ENCODE measurements at places on chromosomes 2 and 18. TPM values are rescaled to one million over a fixed set of nuclear protein-coding genes. Genes with fewer than 3 reads are reported as not detected.

The NXPH2 gene
- polyA plus RNA-seq = 13.0 TPM

The FAM237A gene
- not detected for polyA plus RNA-seq

The EPHA4 gene
- polyA plus RNA-seq = 8.7 TPM

The UGT1A4 gene
- polyA plus RNA-seq = not detected

- peak; percentile 78 for DNase-seq
Observed at GRCh38 chr2:151261231-151261976, at the start of gene RBM43. Gene RBM43, minus strand, starts transcription at chr2:151261863. Its CDS starts 136 bp downstream, at chr2:151261727.

- DNase-seq = no peak
Observed at GRCh38 chr18:69557282-69557681, 156.6 kb downstream of the DOK6 start.

- DNase-seq = no peak
Observed at GRCh38 chr2:197708331-197708730, 3.2 kb downstream of the MARS2 start.

- no peak for DNase-seq
Observed at GRCh38 chr2:50782543-50782942, 249.4 kb downstream of the NRXN1 start.

GRCh38 chr18:58235001-58235436 is 191.0 kb downstream of the NEDD4L start:
- DNase-seq = no peak

DNA sequence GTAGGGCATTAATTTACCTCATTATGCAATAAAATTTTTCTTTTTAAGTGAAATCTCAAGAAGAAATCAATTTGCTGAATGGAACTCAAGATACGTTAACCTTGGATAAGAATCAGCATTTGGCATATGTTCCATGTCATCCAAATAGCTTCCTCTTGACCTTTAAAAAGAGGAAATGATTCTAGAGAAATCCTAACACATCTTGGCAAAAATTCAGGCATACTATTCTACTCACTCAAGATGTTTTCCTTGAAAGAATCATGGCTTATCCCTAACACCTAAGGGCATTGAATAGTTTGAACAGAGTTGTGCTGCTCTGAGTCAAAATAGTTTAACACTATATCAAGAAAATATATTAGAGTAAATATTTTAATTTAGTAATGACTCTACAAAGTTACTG is 678.0 kb downstream of the EPHA4 start:
- DNase-seq = no peak

DNA sequence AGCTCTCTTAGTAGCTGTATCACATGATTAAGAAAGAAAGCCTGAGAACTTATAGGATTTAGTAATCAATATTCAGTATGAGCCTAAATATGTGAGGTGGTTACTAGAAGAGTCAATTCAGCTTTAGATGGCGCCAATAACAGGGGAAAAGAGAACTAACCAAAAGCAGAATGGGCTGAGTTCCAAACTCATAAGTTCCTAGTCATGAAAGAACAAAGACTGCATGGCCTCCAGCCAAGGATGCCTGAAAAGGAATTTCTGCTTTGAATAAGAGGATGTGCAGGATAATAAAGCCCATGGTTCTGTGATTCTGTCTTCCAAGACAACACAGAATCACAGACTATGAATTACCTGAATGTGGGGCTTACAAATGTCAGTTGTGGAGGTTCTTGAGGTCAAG is 196.5 kb downstream of the SATB2 start:
- no peak for DNase-seq

DNA sequence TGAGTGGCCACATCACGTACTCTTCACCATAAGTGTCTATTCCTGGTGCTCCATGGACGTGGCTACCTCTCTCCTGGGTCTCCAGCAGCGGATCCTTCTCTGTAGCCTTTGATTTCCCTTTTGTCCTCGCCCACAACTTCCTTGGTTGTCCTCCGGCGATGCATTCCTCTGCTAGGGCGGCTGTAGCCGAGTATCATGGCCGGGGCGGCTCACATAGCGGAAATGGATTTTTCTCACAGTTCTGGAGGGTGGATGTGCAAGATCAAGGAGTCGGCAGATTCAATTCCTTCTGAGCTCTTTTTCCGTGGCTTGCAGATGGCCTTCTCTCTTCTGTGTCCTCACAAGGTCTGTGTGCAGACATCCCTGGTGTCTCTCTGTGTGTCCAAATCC is 35.7 kb downstream of the ACKR3 start:
- DNase-seq = no peak

DNA sequence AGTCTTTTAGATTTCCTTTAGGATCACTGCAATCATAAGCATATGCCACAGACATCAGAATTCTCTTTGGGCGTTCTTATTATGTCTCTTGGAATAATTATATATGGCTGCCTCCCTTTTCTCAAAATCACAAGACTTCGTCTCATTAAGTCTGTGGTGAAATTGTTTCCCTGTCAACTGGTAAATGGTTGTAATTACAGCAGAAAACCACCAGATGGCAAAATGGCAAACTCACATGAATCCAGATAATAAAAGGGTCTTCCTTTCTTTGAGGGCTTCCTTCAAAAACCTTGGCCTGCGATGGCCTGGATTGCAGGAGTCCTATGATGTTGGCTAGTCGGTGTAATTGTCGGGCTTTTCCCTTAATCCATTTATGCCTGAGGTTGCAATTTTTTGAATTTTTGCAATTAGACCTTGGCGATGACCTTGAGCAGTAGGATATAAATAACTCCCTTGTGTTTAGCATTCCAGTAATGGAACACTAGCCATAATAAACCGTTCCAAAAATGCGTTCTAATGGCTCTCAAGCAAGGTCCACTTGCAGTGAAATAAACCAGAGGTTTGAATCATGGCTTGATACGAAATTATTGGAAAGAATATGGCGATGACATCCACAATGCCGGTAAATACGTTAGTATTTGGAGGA is 656.4 kb downstream of the MBD2 start:
- peak; percentile 8 for DNase-seq

DNA sequence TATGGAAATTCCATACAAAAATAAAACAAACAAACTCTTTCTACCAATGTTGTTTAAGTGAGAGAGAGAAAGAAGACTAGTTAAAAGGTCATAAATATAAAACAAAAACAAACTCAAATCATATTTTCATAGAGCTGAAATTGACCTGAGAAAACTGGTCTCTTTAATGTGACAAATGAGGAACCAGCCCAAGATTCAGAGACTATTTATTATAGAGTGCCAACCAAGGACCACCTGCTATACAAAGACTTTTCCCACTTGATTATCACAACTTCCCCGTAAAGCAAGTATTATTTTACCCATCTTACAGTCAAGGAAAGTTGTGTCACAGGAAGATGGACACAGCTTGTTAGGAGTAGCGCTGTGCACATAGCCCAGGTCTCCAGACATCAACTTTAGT is 13.3 kb downstream of the ANKRD44 start:
- no peak for DNase-seq

- DNase-seq = no peak
Observed at GRCh38 chr2:227701556-227701955, 16.3 kb downstream of the SLC19A3 start.

- no peak for DNase-seq
Observed at GRCh38 chr2:212669761-212670160, 131.2 kb upstream of the ERBB4 start.

GRCh38 chr2:159904127-159904958 is 106.3 kb upstream of the CD302 start:
- DNase-seq = no peak

GRCh38 chr2:142843731-142844130 is 33.7 kb upstream of the KYNU start:
- DNase-seq = no peak

- no peak for DNase-seq
Observed at GRCh38 chr2:65431421-65432226, 775 bp downstream of the SPRED2 start.

GRCh38 chr2:176461098-176461808 is 192.0 kb downstream of the MTX2 start:
- no peak for DNase-seq

- DNase-seq = no peak
Observed at GRCh38 chr2:64889803-64890202, 99.4 kb upstream of the SLC1A4 start.

- DNase-seq = no peak
Observed at GRCh38 chr2:84849271-84849952, 31.5 kb downstream of the TRABD2A start.

DNA sequence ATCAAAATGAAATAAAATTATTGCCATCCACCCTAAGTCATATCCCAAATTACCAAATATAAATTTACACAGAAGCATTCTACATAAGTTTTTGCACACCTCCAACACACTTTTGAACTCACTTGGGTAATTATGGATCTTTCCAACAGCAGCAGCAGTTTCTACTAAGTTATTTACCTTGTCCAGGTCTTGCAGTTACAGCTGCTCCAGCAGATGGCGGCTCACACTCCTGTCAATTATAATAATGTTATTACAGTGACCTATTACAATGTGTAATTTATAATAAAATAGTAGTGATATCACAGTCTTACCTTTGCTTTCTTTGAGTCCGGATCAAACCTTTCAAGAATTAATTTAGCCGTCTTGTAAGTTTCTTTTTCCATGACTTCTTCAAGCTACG is 37.9 kb downstream of the LNPK start:
- DNase-seq = no peak

- DNase-seq = no peak
Observed at GRCh38 chr2:159960414-159960813, 102.0 kb downstream of the PLA2R1 start.

DNA sequence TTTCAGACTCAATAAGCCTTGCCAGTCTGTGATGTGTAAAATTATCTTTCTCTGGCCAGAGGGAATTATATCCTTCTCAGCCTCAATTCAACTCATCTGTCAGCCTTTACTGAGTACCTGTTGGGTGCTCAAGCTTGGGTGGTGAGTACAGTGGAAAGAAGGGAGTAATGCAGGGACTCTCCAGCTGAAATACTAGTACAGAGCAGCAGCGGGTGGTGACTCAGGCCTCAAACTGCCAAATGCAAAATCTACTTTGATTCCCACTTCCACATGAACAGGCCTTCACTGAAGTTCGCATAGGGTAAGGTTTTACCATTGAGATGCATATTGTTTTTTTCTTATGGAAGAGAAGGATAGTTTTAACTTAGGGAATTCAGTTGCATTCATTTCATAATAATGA is 326.8 kb downstream of the LRRTM1 start:
- DNase-seq = no peak

GRCh38 chr18:31247574-31248199 is 70.3 kb upstream of the DSG1 start:
- no peak for DNase-seq

Data from forelimb muscle (tissue), 1 donor.